Activated CD8-positive, alpha-beta memory T cell treated with anti-CD3 and anti-CD28 coated beads for 1 hour (primary cell): ENCODE measurements at places on chromosomes 5 and 9.

DNA sequence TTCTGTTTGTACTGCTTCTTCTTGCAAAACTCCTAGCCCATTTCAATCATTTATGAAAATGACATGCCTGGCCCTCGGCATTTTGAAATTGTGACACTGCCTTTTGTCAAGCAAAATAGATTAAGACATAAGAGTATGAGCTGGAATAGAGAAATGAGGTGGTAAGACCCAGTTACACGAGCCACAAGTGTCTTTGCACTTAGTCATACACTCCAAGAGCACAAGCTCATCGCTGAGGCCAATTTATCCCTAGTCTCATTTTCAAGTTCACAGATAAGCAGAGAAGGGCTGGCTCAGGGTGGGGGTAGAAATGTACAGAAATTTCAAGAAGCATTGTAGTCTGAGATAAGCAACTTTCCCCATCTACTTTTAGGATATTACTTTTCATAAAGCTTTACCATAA lies 40.6 kb upstream of the MAP1B start:
- DNase-seq = no peak

- DNase-seq = no peak
Measured at GRCh38 chr9:445033-445432, 230.4 kb downstream of the DOCK8 start.

GRCh38 chr9:12054235-12054634 lies 639.0 kb upstream of the TYRP1 start:
- no peak for DNase-seq

DNA sequence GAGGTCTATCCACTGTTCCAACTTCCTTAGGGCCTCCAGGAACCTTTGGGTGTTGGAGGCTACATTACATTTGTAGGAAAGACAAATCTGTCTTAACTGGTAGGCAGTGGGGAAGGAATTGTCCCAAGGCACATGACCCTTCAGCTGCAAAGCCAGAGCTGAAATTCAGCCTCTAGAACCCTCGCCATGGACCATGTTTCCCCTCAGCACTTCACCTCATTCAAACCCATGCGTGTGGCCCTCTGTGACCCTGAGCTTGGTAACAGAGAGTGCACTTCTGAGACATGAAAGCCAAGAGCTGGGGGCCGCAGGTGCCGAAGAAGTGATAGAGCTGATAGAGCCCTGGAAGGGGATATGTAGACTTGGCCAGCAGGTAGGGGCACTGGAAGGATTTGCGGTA lies 17.2 kb downstream of the TNFSF8 start:
- DNase-seq = no peak

DNA sequence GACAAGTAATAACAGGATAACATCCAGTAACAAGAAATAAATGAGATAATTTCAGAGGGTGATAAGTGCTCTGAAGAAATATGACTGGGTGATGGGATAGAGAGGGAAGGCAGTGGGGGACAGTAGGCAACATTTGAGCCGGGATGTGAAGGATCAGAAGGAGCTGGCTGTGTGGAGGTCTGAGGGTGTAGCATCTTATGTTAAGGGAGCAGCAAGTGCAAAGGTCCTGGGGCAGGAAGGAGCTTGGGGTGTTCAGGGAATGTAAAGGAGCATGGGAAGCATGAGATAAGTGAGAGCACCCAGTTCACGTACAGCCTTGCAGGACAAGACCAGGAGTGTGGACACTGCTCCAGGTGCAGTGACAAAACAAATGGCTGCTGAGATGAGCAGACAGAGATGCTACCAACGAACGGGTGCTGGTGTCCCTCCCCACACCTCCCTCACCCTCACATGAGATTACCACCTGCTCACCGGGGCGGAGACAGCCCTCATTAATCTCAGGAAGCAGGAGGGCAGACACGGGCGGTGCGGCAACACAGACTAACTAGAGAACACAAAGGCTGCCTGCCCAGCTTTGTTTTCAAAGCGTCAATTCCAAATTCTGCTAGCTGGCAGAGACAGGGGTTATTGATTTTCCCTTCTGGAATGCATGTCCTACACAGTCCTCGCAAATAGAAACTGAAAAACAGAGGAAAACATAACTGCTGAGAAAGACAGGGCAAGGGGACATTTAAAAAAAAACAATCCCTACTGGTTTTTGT lies 298.1 kb upstream of the PANK3 start:
- DNase-seq = no peak

GRCh38 chr5:135079099-135079681 lies 45.2 kb upstream of the PITX1 start:
- no peak for DNase-seq

- no peak for DNase-seq
Measured at GRCh38 chr5:1761453-1761755, 38.2 kb downstream of the MRPL36 start.

DNA sequence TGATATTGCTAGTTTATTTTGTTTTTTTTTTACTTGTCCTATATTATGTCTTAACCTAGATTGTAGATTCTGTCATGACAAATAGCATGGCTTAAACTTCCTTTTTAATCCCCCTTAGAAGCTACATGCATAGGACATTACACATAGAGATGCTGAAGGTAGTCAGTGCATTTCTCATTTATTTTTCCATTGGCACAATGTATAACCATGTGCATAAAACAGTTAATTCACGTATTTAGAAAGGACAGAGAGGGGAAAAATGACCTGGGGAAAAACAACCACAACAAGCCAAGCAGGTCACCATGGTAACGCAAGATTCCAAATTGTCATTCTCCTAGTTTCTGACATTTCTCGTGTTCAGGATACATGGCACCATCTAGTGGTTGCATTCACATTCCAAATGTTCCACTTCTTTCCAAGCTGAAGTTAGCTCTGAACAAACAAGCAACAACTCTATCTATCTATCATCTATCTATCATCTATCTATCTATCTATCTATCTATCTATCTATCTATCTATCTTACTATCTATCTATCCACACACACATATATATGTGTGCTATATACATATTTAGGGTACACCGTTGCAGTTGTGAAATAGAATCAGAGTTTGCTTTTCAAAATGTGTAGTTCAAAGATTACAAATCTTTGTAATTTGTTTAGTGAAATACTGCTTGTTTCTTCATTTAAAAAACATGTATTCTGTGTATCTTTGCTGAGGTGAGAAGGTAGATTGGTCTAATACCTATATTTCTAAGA lies 487.2 kb upstream of the ST8SIA4 start:
- no peak for DNase-seq

DNA sequence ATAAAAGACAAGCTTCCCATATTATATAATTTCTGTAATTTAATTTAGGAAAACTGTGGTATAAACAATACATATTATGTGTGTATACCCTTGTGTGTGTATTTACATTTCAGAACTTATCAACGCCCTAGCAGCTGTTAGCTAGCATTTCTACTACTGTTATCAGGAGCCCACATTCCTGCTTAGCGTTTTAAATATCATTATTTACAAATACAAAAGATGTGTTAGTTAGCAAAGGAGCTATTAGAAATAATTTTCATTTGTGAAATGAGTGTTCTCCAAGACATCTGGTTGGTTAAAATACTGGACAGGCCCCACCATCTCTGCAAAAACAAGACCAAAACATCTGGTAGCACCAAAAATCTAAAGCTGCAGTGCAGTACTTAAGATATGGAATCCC lies 48.0 kb downstream of the EPB41L4A start:
- DNase-seq = no peak

- DNase-seq = no peak
Measured at GRCh38 chr5:78768781-78769380, 120.3 kb upstream of the LHFPL2 start.
